ENCODE measurements at places on chromosomes 3 and 15.

- no peak for DNase-seq
These were observed 5.2 kb upstream of the CD200R1 start for GRCh38 chr3:112980080-112980479.

GRCh38 chr15:29058903-29059539 lies 173.2 kb downstream of the APBA2 start:
- no peak for DNase-seq

- DNase-seq = no peak
These were observed 26.9 kb downstream of the GRAMD2A start for GRCh38 chr15:72170691-72171090.

DNA sequence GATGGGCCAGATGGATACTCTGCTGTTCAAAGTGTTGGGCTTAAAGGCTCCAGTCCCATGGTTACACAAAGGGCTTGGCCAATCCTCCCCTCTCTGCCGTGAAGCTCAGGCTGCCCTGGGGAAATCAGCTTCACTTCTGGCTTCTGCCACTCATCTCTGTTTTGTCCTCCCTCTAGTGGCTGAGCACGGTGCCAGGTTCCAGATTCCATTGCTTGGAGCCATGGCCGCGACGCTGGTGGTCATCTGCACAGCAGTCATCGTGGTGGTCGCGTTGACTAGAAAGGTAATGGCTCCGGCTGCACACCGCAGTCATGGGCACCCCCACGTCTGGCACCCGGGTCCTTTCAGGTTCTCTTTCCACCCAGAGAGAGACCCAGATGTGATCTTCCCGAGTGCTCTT lies 5.6 kb downstream of the TIGIT start:
- DNase-seq = no peak

- DNase-seq = no peak
These were observed 1092.0 kb downstream of the NAALADL2 start for GRCh38 chr3:175951047-175951694.

- peak; percentile 19 for DNase-seq
These were observed 54.0 kb downstream of the NR1D2 start for GRCh38 chr3:23999012-23999641.

Measured in NCI-H2081 treated with DMSO at 0.1 percent for 48 hours (cell line).